Bronchial epithelial cell (primary cell): ENCODE measurements at places on chromosomes 2 and 18. TPM values are rescaled to one million over a fixed set of nuclear protein-coding genes. Genes with fewer than 3 reads are reported as not detected.

- DNase-seq = no peak
These were observed 88.7 kb upstream of the TXNDC2 start for GRCh38 chr18:9796935-9797549.

- DNase-seq = no peak
These were observed 125.2 kb upstream of the PIK3C3 start for GRCh38 chr18:41829647-41830516.

- DNase-seq = no peak
These were observed 11.1 kb upstream of the DGKD start for GRCh38 chr2:233343171-233343705.

DNA sequence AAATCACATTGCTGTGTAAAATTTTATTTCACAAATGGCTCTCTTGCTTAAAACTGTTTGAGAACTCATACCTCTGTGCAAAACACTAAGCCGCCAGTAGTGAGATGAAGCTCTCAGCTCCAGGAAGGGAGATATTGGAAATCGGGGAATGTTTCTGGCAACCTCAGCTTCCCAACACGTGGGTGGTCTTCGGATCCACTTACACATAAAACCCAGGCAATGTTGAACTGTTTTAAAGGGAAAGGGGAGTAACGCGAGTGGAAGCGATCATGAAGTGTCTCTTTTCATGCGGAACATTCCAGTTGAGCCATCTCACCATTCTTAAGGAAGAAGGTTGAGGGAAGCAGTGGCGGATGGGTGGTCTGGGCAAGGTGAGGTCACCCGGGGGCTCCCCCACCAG is 136.8 kb downstream of the ASB1 start:
- no peak for DNase-seq

DNA sequence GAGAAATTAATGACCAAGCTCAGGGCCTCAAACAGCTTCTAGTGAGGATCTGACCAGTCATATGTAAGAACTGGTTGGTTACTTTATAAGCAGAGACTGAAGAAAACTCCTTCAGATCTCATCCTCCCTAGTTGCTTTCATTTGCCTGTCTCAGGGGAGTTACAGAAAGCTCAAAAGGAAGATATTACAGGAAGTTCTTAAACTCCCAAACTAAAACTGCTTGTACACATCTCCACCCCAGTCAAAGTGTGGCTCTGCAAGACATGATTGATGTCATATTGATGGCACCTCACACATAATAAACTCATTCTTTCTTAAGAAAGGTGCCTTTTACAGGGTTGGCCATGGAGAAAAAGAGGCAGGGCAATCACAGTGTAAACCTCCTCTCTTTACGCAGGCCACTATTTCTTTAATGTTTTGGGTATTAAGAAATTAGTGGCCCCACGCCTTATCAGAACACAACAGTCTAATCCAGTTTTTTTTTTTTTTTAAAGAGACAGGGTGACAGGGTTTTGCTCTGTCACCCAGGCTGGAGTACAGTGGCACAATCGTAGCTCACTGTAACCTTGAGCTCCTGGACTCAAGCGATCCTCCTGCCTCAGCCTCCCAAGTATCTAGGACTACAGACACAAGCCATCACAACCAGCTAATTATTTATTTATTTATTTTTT is 62.6 kb upstream of the STK17B start:
- no peak for DNase-seq

DNA sequence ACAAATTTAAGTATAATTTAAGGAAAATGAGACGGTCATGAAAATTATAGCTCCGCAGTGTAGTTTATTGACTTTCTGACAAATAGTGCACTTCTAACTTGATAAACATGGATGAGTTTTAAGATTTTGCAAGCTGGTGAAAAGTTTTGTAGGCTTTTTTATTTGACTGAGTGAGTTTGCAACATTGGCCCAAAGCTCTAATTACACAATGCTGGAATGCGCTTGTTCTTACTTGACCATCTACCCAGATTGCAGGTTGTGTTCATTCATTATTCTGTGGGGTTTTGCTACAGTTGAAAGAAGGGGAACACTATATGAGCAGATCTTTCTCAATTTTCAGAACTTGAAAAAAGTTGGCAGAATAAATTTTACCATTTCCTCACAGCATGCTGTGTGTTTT is 13.5 kb downstream of the SPOPL start:
- DNase-seq = peak; percentile 51

The STK36 gene
- total RNA-seq = 5.8 and 8.6 TPM in 2 replicates

The CROCC2 gene
- 0.26 TPM in 1 of 2 replicates, not detected in the other for total RNA-seq

The SERPINB10 gene
- under 0.01 and 0.79 TPM in 2 replicates for total RNA-seq
